ENCODE measurements at places on chromosomes 1 and 21. TPM values are rescaled to one million over a fixed set of nuclear protein-coding genes. Genes with fewer than 3 reads are reported as not detected.

DNA sequence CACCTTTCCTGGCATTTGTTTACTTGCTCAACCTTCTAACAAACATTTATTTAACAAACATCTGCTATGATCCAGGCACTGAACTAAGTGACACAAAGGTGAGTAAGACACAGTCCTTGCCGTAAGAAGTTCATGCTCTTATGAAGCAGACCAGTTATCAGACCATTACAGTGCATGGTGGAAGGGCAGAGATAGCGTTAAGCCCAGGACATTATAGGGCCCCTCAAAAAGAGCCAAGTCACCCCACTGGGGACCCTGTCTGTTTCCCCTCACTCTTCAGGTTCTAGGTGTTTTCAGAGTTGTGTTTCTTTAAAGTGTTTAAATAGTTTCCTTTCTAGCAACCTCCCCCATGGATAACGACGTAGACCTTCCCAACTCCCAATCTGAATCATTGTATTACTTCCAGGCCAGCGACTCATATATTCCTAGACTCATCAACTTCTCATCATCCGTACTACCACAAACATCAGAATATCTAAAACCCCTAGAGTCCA is 39.3 kb downstream of the TCP10L start:
- no peak for DNase-seq

DNA sequence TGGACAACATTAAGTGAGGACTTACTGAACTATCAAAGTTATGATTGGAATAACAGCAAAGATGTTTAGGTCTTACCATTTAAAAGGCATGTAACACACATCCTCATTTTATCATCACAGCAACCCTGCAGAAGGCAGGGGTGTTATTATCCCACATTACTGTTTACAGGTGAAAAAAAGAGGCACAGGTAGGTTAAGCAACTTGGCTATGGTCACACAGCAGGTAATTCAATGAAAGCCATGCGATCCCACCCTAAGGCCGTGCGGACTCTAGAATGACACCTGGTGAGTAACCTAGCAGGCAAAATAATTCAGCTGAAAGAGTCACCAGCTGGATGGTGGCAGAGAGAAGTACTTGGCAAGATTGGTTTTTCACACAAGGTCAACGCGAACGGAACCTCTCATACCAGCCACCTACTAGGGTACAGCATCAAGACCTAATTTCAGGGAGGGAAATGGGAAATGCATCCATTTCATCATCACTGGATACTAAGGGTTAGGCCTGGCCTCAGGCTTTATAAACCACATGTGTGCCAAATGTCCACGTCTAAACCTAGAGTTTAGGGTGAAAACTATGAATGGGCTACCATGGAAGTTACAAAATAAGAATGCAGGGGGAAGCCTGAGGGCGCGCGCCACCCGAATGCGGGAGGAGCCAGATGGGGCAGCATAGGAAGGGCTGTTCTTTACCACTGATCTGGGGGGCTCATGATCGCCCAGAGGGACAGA is 85.3 kb downstream of the SLC66A1 start:
- no peak for DNase-seq

The PRDM16 gene
- total RNA-seq, result 12.9 TPM

DNA sequence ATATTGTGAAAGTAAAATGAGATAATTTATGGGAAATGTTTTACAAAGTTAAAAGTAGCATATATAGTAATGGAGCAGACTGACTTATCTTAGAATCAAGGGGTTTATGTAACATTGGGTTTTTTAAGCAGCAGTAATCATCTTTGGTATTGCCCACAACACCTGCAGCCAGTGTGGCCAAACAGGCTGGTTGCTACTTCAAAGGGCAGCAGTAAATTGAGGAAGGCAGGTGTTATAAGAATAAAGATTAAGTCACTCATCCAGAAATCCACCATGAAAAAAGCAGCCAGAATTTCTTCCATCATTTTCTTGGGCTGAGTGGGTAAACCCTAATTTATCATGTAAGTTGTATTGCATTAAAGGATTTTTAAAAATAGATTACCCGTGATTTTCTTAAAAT is 16.7 kb downstream of the DYNLT5 start:
- no peak for DNase-seq

DNA sequence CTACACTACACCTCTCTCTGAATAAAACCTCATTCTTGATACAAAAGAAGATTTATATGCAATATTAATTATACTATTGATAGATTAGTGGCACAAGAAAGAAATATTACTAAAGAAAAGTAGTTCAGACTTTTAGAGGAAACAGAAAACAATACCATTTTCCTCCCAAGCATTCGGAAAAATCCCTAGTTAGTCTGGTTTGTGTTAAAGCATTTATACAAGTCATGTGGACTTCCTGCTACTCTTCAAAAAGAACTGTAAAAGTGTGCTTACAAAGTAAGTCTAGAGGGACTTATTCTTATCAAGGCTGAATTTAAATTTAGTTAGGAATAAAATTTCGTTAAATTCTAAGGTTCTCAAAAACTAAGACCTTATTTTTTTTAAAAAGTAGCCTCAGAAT is 129.1 kb downstream of the ATP1B1 start:
- no peak for DNase-seq

GRCh38 chr1:112472142-112472541 is 36.6 kb upstream of the WNT2B start:
- no peak for DNase-seq

DNA sequence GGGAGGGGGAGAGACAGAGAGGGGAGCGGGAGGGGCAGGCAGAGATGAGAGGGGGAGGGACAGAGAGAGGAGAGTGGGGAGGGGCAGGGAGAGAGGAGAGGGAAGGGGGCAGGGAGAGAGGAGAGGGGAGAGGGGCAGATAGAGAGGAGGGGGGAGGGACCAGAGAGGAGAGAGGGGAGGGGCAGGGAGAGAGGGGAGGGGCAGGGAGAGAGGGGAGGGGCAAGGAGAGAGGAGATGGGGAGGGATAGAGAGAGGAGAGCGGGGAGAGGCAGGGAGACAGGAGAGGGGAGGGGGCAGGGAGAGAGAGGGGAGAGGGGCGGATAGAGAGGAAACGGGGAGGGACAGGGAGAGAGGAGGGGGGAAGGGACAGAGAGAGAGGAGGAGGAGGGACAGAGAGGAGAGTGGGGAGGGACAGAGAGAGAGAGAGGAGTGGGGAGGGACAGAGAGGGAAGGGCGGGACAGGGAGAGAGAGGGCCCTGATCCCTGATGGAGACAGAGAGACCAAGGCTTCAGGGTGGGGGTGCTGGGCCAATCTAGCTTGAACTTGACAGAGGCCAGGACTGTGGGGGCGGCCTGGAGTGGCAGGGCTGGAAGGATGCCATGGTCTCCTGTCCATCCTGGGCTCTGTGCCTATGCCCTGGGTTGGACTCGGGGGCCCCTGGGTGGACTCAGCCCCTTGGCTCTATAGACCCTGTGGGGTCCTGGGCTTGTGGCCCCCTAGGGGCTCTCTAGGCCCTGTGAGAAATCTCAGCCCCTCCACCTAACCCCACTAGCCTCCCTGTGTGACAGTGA is 43.6 kb downstream of the DMRTB1 start:
- DNase-seq, result no peak

DNA sequence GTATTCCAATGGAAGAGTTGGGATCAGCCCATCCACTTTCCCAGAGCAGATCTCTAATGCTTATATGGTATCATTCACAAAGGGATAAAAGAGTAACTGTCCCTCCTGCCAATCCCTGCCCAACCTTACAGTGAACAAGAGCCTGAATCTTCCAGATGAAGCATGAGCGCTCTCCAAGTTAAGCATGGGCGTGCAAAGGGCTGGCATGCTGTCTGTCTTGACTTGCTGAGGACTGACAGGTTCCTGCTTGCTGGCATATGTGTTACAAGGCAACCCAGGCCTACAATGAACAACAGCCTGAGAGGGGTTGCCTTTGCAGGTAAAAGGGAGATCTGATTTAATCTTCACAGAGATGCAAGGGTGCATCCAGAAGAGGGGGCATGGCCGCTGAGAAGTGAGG is 155.6 kb upstream of the SOD1 start:
- no peak for DNase-seq

The NHLH2 gene
- 0.22 TPM for total RNA-seq

DNA sequence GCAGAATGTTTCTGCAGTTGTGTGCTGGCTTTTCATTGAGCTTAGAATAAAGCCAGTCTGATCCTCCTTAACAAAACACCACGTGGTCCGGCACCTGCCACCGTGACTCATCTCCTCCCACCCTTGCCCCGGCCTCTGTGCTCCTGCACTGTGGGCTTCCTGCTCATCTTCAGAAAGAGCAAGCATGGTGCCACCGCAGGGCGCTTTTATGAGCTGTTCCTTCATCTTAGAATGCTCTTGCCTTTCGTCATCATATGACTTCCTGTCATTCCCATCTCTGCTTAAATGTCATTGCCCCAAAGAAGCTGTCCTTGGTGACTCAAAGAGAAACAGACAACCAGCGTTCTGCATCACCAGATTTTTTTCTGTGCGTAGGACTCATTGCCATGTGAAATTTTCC is 117.8 kb downstream of the HHAT start:
- no peak for DNase-seq

Data from cardiac septum (tissue), 1 donor.